ENCODE measurements at places on chromosomes 16 and 17.

DNA sequence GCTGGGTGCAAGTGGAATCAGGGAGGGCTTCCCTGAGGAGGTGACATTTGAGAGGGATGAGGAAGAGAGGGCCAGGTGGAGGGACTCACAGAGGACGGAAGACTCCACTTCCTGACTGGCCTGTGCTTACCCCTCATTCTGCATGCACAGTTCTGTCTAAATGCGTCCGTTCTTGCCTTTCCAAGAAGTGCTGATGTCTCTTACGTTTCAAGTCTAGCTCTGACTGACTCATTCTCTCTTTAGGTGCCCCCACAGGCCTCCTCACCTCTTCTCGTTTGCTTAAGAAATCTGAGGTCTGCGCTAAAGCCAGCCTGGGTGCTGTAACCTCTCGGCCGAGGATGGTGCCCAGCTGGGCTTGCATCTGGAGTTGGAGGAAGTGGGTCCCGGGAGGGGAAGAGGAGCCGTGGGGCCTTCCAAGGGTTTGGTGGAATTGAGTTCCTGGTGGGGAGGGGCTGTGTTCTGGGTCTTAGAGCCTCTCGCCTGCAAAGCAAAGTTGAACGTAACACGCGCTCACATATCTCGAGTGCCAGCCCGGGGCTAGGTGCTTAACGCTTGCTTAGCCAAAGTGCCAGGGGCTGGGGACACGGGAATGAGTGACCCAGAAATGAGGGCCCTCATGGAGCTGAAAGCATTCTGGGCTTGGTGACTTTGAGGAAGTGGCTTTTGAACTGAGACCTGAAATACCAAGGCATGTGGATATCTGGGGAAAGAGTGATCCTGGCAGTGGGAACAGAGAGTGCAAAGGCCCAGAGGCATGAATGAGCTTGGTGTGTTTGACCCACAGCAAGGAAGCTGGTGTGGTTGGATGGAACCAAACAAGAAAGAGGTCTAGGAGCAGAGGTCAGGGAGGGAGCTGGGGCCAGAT is 4.8 kb downstream of the IL4R start:
- no peak for DNase-seq

GRCh38 chr16:84038469-84038868 is 4.1 kb downstream of the SLC38A8 start:
- DNase-seq = no peak

GRCh38 chr16:380762-381011 is 1.1 kb downstream of the PGAP6 start:
- no peak for DNase-seq

DNA sequence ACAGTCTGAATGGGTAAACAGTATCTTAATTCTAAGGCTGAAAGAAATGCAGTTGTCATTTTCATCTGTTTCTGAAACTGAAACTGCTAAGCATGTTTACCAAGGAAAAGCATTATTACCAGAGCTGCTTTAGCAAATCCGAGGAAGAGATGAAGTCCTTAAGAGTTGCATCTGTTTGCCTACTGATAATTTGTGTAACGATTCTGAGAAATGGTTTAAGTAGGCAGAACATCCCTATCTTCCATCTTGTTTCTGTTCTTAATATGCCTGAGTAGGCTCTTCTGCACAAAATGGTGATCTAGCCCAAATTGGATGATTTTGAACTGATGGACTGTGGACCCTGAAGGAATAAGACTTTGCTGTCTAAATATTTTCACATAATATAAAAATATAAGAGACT is 34.9 kb downstream of the NUP93 start:
- no peak for DNase-seq

DNA sequence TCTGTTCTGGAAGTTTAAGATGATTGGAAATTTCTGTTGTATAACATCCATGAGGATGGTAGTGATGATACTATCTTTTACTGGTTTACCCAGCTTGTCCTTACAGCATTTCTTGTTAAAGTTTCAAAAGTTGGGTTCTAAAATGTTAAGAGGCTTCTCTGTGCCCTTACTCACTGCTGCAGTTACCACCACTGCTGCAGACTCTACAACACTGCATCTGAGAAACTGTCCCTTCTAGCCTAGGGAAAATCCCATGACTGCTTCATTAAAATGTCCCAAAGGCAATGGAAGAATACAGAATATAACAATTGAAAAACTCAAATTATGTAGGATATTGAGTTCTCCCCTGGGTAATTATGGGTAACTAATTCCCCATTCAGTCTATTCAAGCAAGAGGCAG is 3.8 kb upstream of the NSRP1 start:
- DNase-seq = no peak

- DNase-seq = no peak
Observed at GRCh38 chr16:80687606-80688005, 116.8 kb downstream of the CDYL2 start.

- no peak for DNase-seq
Observed at GRCh38 chr16:53955221-53955875, 251.4 kb downstream of the FTO start.

DNA sequence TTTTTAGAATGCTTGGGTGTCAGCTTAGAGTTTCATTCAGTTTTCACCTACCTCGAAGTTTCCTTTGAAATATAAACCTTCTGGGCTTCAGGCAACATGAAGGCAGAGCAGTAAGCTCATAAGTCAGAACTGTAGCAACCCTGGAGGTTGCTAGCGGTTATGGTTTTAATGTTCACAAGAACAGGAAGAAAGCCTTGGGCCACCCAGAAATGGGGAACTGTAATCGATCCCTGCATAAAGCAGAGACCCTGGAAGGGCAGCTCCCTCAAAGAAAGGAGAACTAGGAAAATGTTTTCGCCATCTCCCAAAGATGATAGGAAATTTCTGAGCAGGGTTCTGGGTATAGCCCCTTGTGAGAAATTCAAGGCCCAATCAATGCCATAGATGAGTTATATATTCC is 47.8 kb upstream of the RASL10B start:
- no peak for DNase-seq

GRCh38 chr16:65021852-65022595 is 99.8 kb downstream of the CDH11 start:
- no peak for DNase-seq

DNA sequence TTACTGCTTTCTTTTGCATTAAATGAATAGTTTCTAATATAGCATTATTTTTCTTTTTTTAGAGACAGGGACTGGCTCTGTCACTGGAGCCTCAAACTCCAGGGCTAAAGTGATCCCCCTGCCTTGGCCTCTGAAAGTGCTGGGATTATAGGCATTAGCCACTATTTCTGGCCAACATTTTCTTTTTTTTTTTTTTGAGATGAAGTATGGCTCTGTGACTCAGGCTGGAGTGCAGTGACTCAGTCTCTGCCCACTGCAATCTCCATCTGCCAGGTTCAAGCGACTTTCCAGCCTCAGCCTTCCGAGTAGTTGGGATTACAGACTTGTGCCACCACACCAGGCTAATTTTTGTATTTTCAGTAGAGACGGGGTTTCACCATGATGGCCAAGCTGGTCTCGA is 2.0 kb upstream of the DUXB start:
- no peak for DNase-seq

DNA sequence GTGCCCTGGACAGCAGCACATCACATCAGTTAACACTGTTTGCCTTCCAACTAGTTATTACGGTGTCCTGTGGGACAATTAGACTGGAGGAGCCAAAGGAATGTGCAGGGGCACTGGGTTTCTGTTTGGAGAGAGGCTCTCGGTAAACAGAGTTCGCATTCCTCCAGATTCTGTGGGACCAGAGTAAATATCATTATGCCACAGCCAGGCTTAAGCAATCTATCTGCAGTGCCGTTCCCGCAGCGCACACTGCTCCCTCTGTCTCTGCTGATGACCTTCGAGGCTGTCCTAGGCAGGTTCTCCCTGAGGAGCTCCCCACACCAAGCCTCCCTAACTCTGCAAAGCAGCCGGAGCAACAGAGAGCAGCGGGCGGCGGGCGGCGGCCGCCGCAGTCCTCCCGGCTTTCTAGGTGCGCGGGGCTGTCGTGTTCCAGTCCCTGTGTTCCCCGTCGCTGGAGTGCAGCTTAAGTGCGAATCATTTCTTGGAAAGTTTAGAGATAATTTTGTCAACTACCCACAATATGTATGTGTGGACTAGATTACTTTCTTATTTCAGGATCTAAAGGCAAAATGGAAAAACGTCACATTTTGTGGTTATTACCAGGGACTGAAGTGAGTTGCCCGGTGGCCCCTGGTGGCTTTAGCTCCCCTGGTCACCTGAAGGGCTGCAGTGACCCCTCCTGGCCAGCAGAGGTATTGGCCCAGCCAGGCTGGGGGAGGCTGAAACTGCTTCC is 43.3 kb downstream of the PGS1 start:
- peak; percentile 80 for DNase-seq

DNA sequence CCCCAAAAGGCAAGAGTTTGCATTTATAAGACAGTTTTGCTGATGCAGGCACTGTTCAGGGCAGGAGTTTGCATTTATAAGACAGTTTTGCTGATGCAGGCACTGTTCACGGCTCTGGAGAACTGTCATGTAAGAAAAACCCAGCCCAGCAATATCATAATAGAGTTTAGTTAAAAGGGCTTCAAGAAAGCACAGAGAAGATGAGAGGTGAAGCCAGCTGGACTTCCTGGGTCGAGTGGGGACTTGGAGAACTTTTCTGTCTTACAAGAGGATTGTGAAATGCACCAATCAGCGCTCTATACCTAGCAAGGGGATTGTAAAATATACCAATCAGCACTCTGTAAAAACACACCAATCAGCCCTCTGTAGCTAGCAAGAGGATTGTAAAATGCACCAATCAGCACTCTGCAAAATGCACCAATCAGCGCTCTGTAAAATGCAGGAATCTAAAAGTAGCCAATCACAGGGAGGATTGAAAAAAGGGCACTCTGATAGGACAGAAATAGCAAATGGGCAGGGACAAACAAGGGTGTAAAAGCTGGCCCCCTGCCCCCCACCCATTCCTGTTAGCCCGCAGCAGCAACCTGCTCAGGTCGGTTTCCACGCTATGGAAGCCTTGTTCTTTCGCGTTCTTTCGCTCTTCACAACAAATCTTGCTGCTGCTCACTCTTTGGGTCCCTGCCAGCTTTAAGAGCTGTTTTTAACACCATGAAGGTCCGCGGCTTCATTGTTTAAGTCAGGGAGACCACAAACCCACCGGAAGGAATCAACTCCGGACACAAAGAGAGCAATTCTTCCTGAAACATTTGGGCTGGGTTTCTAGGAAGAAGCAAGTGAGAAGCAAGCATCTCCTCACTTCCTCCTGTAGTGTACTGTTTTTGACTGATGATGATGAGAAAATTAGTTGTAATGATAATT is 1.8 kb upstream of the CBX1 start:
- no peak for DNase-seq

DNA sequence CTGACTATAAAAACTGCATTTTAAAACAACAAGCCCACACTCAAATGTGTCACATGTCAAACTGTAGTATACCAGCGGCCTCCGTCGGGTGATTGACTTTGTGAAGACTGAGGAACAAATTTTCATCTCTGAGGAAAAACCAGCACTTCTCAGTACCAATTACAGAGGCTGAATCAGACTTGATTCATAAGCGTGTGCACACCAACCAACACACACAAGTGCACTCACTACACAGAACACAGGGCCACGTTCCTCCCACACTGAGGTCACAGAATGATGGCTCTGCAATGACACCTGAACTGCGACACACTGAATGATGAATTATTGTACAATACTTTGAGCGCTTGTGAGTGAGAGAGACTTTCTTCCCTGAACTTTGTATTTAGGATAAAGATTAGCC is 29.6 kb downstream of the XPO6 start:
- DNase-seq = no peak

DNA sequence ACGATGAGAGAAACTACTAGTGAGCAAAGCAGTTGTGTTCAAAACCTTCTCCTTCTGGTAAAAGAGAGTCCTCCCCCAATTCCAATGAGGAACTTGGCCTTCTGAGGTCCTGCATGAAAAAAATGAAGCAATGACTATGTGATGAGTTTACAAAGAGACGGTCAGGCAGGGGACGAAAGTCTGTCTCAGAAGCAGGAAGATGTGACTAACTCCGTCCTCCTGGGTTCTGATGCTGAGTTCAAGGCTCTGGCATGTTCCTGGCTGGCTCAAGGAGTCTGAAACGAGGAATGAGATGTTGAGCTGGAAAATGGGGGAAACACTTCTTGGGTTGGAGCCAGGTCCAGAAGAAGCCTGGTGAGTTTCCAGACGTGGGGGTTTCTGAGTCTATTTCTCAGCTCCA is 129.6 kb downstream of the CPPED1 start:
- DNase-seq = no peak

DNA sequence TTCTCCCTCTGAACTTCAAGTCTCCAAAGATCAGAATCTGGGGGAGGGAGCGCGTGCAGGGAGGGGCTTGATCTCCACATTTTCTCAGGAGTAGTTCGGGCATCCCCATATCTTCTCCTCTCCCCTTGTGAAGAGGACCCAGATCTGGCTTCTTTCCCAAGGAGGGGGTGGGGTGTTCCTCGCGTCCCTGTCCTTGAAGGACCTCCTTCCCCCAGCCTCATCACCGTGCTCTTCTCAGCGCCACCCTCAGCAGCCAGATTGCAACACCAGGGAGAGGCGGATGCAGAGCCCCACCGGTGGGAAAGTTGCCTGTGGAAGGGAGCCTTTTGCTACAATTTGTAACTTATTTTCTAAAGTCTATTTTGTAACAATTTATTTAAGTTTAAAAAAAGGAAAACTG is 5.7 kb downstream of the PRSS53 start:
- no peak for DNase-seq

GRCh38 chr17:249236-249993 is 68.0 kb upstream of the DOC2B start:
- no peak for DNase-seq

DNA sequence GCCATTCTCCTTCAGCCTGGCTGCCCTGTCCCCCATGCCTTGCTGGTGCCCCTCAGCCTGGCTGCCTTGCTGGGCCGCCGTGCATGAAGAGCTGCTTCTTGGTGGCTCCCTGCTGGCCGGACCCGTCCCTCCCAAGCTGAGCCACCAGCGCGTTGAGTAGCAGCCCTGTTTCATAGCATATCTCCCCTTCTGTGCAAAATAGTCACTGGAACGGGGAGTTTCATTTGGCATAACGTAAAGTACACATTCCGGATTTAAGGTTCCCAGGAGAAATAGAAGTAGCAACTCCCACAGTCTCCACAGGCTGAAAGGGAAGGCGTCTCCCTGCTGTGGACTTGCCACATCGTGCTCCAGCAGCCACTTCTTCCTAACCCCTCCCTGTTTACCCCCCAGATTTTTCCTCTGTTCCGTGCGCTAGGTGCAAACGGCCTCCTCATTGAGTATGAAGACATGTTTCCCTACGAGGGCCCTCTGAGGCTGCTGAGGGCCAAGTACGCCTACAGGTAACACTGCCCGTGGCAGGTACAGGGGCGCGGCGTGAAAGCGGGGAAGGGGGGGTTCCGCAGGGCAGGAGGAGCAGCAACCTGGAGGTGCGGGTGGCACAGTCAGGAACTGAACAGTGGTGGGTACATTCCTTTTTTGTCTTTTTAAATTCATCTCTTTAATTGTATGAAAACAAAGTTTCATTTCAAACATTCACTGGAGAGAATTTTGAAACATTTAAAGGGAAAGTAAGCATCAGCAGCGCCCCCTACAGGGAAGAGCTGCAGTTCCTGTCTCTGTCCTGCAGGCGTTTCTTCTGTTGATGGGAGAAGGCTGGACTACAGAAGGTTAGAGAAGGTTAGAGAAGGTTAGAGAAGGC is 5.8 kb upstream of the OGFOD3 start:
- peak; percentile 63 for DNase-seq

- DNase-seq = peak; percentile 41
Observed at GRCh38 chr17:67528751-67529436, 151.8 kb downstream of the PITPNC1 start.

- DNase-seq = peak; percentile 43
Observed at GRCh38 chr17:57920916-57921703, 34.1 kb downstream of the CUEDC1 start.

All from tibial nerve (tissue), 4 donors.